Daoy (cell line): ENCODE measurements at places on chromosomes 7 and 10. TPM values are rescaled to one million over a fixed set of nuclear protein-coding genes. Genes with fewer than 3 reads are reported as not detected.

DNA sequence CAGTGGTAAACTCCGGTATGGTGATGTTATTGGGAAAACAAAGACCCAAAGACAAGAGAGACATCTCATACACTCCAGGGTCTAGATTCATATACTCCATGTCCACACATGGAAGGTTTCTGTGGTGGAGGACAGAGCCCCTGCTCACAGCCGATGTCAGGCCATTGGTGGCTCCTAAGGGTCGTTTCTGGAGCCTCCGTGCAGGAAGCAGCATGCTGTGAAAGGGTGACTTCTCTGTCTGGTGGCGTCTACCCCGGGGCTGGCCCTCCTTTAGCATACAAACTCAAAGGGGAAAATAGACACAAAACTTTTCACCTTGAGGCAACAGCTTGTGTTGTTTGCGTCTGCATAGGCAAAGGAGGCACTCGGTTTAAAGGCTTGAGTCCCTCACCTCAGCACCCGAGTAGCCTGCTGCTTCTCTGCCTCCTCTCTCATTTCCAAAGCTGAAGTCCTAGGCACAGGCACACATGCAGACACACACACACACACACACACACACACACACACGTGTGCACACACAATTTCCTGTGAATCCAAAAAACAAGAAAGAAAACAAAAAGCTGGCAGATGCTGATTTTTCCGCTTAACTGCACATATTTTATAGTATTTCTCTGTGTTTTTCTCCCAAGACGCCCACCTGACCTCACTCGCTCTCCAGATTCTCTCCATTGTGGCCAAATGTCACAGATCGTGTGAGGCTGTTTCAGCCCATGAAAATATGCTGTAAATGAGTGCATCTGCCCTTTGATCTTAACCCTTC, 601.4 kb upstream of the MGMT start:
- no peak for DNase-seq

ARHGEF35 gene
- 0.95 and 3.6 TPM in 2 replicates for total RNA-seq

JCAD gene
- 4.5 and 5.2 TPM in 2 replicates for total RNA-seq

GRCh38 chr10:5369362-5370158, 4.8 kb downstream of the UCN3 start:
- no peak for DNase-seq

NAT16 gene
- not detected in 2 replicates for total RNA-seq

GRCh38 chr10:86349940-86350630, 16.5 kb downstream of the GRID1 start:
- DNase-seq, result no peak

DNA sequence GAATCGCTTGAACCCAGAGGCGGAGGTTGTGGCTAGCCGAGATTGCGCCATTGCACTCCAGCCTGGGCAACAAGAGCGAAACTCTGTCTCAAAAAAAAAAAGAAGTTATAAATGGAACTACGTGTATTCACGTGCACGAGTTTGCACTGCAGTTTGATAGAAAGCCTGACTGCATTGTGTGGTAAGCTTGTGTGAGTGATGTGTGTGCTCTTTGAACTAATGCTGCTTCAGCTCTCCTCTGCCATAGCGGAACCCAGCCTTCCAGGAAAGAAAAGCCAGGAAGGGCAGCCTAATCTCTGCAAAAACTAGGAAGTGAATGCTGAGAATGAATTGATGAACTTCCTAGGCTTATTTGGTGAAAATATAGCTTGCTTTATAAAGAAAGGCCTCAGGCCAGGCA, 15.6 kb upstream of the MKRN1 start:
- DNase-seq, result no peak

- DNase-seq, result no peak
Observed at GRCh38 chr7:49791088-49791741, 17.8 kb downstream of the VWC2 start.

ADAM12 gene
- total RNA-seq, result 33.8 and 59.9 TPM in 2 replicates

GRCh38 chr7:22890773-22891172, 68.1 kb upstream of the TOMM7 start:
- DNase-seq, result no peak

GRCh38 chr10:17787087-17787961, 21.8 kb upstream of the MRC1 start:
- peak; percentile 85 for DNase-seq

- DNase-seq, result no peak
Observed at GRCh38 chr10:5233324-5233723, 36.7 kb downstream of the AKR1C4 start.

BMPR1A gene
- total RNA-seq, result 11.3 and 18.6 TPM in 2 replicates
